ENCODE measurements at places on chromosomes 13 and 19. TPM values are rescaled to one million over a fixed set of nuclear protein-coding genes. Genes with fewer than 3 reads are reported as not detected.

DNA sequence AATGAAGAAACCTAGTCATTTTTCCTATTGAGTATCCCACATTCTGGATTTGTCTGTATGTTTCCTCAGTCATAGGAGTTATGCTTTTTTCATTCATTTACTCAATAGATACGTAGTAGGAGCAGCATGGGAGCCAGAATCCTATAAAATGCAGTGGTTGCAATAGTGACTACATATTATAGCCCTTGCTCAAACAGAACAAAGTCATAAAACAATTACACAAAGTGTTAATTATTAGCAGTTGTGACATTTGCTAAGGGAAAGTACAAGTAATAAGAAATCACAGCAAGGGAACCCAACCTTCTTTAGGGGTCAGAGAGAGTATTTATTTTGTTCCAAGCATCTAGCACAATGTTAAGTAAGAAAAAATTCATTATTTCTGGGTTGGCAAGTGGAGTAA, 27.7 kb upstream of the POU4F1 start:
- DNase-seq = no peak

GRCh38 chr13:40664350-40665125, 1.9 kb downstream of the FOXO1 start:
- DNase-seq = peak; percentile 87

DNA sequence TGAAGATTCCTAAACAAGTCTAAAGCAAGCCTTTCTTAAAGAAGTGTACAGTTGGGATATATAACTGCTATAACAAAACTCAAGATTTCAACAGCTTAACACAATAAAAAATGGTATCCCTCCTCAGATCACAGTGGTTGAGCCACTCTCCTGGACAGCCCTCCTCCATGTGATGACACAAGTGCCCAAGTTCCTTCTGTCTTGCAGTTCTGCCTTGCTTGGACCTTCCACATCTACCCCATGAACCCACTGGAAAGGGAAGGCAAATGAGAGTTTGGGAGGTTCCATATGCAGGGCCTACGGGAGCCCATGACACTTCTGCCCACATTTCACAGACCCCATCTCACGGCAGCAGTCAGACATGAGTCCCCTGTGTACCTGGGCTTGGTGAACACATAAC, 659.2 kb downstream of the UQCRFS1 start:
- no peak for DNase-seq

DNA sequence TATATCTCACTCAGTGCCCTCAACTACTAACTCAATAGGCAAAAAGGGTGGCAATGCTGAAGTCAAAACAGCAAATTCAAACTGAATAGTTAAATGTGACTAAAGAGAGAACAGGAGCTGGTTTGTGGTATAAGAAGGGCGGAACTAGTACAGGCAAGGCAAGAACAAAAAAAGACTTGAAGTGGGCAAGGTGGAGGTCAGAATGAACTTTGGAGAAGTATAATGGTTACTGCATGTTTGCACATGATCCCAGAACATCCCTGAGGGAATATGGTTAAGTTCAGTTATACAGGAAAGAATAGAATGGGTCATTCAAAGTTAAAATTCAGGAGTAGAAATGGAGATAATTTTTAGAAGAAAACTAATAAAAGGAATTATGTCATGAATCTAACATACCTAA, 85.5 kb downstream of the DIAPH3 start:
- DNase-seq = no peak

GRCh38 chr13:97945792-97946419, 7.6 kb upstream of the IPO5 start:
- no peak for DNase-seq

DNA sequence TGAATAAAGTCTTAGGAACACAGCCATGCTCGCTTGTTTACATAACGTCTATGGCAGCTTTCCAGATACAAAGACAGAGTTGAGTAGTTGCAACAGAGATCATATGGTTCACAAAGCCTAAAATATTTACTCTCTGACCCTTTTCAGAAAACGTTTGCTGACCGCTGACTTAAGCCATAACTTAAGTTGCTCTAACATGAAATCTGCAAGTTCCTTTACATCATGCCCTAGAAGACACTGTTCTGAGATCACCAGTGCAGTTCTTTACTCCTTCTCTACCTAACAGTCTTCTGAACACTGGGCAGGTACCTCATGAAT, 166.4 kb downstream of the DCLK1 start:
- no peak for DNase-seq

- DNase-seq = no peak
Observed at GRCh38 chr13:80871481-80871880, 530.6 kb upstream of the SPRY2 start.

DNA sequence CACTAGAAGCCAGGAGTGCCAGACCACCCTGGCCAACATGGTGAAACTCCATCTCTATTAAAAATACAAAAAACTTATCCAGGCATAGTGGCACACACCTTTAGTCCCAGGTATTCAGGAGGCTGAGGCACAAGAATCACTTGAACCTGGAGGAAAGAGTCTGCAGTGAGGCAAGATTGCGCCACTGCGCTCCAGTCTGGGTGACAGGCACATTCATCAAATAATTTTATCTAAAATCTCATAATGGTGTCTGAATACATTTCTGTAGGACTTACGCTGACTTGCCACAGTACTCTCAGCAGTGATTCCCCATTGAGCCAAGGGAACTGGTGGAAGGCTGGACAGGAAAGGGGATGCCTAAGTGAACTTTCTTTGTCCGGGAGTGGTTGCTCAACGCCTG, 4.3 kb upstream of the ZNF28 start:
- DNase-seq = no peak

GRCh38 chr13:31015199-31015598, 82.7 kb downstream of the TEX26 start:
- no peak for DNase-seq

DNA sequence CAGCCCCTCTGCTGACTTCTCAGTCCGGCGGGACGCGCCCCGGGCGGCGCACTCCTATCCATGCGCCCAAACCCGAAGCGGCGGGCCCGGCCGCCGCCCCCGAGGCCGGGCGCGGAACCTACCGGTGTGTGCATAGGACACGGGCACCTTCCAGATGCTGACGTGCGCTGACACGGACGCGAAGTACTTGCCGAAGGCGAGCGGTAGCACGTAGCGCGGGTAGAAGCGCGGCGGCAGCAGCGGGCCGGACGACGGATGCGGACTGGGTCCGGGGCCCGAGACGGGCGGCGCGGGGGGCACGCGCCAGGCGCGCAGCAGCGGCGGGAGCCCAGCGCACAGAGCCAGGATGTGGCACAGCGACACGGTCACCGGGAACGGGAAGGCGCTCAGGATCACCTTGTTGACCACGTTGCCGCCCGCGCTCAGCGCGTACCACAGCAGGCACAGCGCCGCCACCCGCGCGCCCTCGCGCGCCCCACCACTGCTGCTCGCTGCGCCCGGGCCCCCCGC, 338 bp downstream of the SLC35E1 start:
- DNase-seq = no peak

- no peak for DNase-seq
Observed at GRCh38 chr13:20274466-20274865, 42.3 kb upstream of the GJB6 start.

- no peak for DNase-seq
Observed at GRCh38 chr13:78777976-78778375, 119.0 kb upstream of the OBI1 start.

GRCh38 chr13:54187461-54187860, 1158.8 kb downstream of the OLFM4 start:
- no peak for DNase-seq

- DNase-seq = no peak
Observed at GRCh38 chr19:54659300-54659699, 3.5 kb upstream of the LILRB4 start.

GRCh38 chr13:20399515-20399914, 126.1 kb downstream of the CRYL1 start:
- DNase-seq = no peak

DNA sequence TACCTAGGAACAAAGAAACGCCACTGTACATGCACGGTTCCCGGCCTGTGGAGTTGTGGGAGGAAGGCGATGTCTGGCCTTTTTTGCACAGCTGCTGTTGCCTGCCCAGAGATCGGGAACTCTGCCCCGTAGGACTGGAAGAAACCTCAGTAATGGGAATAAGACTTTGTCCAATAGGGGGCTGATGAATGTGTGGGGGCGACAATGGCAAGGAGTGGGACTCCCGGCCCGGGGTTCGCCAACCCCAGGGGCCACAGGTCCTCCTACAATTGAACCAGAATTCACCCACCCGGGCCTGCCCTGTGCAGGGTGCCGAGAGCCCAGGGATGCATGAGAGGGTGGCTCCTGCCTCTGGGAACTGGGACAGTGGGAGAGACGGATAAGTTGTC, 2.0 kb upstream of the CEBPA start:
- DNase-seq = no peak

DNA sequence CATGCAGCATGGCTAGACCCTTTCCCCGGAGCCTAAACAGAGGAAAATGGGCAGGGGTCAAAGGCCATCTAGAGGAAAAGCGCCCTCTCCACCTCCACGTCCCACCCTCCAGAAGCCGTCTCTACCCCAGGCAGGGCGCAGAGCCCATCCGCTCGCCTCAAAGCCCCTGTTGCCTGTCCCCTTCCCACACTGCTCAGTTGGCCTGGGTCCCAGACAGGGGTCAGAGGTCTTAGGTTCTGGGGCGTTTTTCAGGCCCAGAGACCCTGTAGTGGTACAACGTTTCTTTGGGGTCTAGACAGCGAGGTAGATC, 285 bp downstream of the TMEM143 start:
- DNase-seq = no peak

GRCh38 chr13:87536899-87537298, 134.3 kb upstream of the SLITRK5 start:
- no peak for DNase-seq

GRCh38 chr13:112904436-112904960, 64.5 kb upstream of the MCF2L start:
- DNase-seq = no peak

GRCh38 chr13:30846866-30847265, 59.2 kb upstream of the MEDAG start:
- DNase-seq = no peak

- DNase-seq = peak; percentile 32
Observed at GRCh38 chr19:37931881-37932655, 25.1 kb downstream of the SIPA1L3 start.

DNA sequence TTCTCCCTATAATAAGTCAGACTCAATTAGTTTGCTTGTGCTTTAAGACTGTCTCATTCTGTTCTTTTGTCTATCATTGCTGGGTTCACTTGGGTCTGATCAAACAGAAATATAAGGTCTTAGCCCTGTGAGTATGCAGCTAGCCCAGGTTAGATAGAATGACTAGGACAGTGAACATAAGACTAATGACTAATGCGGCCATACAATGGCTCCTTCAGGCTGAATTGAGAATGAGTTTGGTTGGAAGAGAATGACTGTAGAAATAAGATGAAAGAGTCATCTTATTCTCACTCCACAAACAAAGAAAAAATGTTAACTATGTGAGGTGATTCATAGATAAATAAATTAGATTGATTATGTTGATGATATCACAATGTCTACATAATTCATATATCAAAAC, 50.1 kb upstream of the OBI1 start:
- DNase-seq = no peak

GRCh38 chr19:39469036-39469435, 11.6 kb upstream of the TIMM50 start:
- DNase-seq = no peak

- no peak for DNase-seq
Observed at GRCh38 chr13:29716493-29716892, 121.0 kb upstream of the SLC7A1 start.

DNA sequence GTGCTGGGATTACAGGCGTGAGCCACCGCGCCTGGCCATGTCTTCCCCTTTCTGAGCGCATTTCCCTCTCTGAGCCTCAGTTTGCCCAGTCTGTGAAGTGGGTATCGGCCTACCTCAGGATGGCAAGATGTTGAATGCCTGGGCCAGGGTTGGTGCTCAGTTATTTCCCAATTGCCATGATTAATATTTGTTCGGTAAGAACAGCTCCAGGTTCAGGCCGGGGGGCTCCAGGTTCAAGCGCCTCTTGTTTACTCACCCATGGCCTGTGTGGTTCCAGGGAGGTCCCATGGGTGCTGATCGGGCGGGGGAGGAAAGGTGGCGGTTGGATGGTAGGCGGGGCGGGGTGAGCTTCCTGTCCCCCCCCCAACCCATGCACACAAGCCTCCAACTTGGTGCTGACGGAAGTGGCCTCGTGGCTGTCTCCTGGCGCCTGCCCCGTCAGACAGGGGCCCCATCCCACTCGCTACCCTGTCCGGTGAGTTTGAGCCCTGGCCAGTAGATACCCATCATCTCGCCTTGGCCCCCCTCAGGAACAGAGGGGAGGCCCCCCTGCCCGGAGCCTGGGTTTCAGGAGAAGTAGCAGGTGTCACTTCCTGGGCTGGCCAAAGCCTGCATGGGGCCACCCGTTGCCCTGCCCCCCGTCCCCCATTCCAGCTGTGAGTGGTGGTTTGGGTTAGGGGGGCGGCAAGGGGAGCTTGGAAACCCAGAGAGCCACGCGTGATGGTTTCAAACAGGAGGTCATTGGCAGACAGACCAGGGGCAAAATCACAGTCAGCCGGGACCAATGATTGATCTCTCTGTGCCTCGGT, at the start of gene FCHO1:
TSS of gene FCHO1 (plus strand) at position 375 of the 809 bp plus-strand sequence. CDS start 3,688 bp downstream, outside the sequence.
- peak; percentile 33 for DNase-seq

GRCh38 chr13:96003304-96003703, 49.9 kb downstream of the UGGT2 start:
- no peak for DNase-seq

GRCh38 chr19:48603449-48603848, 3.1 kb upstream of the SPACA4 start:
- DNase-seq = no peak

Gene MISP3
- total RNA-seq = 8.1 TPM

Gene ZNF132
- 5.7 TPM for total RNA-seq

Gene TECR
- total RNA-seq = 69.3 TPM

Gene GDF15
- 0.33 TPM for total RNA-seq

Gene GIPR
- 4.7 TPM for total RNA-seq

Gene CFD
- 200 TPM for total RNA-seq

Gene SLC27A1
- total RNA-seq = 59.3 TPM

Gene FUT1
- 1.8 TPM for total RNA-seq

Gene DHRS12
- total RNA-seq = 10.3 TPM

Gene CLN5
- total RNA-seq = 15.0 TPM

Gene NCR1
- total RNA-seq = 0.30 TPM

Gene ADGRL1
- total RNA-seq = 16.1 TPM
